ENCODE measurements at places on chromosomes 5 and 9. TPM values are rescaled to one million over a fixed set of nuclear protein-coding genes. Genes with fewer than 3 reads are reported as not detected.

Gene TTLL11
- 4.8 TPM for total RNA-seq

Gene PHYHD1
- total RNA-seq = 20.0 TPM

Gene AJM1
- 1.8 TPM for total RNA-seq

Gene NSG2
- total RNA-seq = not detected

Gene BHMT2
- total RNA-seq = 20.3 TPM

Gene CCDC180
- total RNA-seq = 2.5 TPM

Gene DMGDH
- 7.7 TPM for total RNA-seq

Gene PLCXD3
- 1.3 TPM for total RNA-seq

Gene PKD2L2
- 0.26 TPM for total RNA-seq

Gene OSMR
- 102 TPM for total RNA-seq

Gene SLC27A6
- 0.26 TPM for total RNA-seq

Gene KIF12
- total RNA-seq = not detected

Gene CNTNAP3B
- total RNA-seq = not detected

Gene SHISAL2B
- total RNA-seq = not detected

Gene C1QTNF3
- total RNA-seq = 1.2 TPM

All from fibroblast of lung (primary cell).